Activated naive CD8-positive, alpha-beta T cell treated with anti-CD3 and anti-CD28 coated beads, Interleukin-2, amount 10 ng/mL, durations not matched to agents 7 days and 5 days (primary cell): ENCODE measurements at places on chromosomes 1 and 21.

DNA sequence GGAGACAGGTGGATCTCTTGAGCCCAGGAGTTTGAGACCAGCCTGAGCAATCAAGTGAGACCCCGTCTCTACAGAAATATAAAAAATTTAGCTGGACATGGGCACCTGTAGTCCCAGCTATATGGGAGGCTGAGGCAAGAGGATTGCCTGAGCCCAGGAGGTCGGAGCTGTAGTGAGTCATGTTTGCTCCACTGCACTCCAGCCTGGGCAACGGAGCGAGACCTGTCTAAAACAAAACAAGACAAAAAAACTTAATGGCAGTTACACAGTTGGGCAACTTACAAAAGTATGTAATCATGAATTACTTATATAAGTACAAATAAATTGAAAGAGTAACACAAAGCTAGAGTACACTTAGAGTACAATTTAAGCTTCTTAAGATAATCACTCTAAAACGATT lies 25.2 kb downstream of the RC3H1 start:
- H3K27ac ChIP-seq: no peak overlapping the region
- H3K4me1 ChIP-seq: peaks cover 7% of the 10 kb centered on the region
- no peaks in the 10 kb centered on the region for H3K27me3 ChIP-seq
- no peak for DNase-seq

DNA sequence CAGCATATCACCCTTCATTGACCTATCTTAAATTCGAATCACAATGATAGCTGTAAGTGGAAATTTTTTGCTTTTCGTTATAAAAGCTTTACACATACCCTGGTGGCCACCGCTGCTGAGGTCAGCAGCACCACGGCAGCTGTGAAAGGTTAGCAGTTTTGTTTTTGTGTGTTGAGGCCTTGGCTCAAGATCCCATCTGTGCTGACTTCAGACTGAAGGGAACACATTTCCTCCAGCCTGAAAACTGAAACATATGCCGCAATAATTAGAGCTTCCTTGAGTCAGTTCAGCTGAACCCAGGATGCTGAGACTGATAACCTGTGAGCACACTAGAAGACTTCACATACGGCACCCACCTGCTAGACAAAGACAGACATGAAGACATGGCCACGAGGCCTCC lies 103.0 kb downstream of the SMYD3 start:
- H3K27ac ChIP-seq: no peak overlapping the region
- H3K4me1 ChIP-seq: no peaks in the 10 kb centered on the region
- no peaks in the 10 kb centered on the region for H3K27me3 ChIP-seq
- DNase-seq: no peak
- no peak overlapping the region for H3K4me3 ChIP-seq

DNA sequence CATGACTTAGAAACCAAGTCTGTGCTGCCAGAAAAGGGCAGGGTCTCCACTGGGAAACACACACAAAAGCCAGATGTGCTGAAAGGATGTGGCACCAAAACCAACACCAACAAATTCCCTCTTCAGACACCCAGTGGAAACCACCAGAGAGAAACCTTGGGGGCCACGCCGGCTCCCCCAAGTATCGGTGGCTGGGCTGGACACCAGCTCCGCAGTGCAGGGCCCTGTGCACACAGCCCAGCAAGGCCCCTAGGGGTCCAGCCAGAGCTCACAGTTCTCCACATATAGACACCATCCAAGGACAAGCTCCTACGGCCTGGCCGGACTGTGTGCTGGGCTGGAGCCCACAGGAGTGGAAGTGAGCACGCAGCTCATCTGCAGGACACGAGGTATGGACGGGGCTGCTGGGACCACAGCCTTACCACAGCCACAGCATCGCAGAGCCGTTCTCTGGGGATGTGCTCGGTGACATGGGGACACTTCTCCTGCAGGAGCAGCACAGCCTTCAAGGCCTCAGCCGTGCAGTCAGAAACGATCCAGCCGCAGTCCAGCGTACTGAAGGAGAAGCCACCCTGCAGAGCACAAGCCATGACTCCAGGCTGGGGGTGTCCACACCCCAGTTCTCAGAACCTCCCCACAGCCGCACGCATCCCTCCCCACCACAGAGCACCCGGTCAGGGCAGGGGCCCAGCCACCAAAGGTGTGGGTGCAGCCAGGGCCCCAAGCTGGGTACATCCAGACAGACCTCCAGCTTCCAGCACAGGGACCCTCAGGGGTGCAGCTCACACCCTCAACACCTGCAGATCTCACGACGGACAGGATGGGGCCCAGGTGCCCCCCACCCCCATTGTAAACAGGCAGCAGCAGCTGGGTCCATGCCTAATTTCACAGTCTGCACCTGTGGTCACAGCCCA lies 21.3 kb downstream of the LSS start:
- H3K27me3 ChIP-seq: no peaks in the 10 kb centered on the region
- no peak overlapping the region for H3K4me3 ChIP-seq
- DNase-seq: peak; percentile 15
- peaks cover 6% of the 10 kb centered on the region for H3K36me3 ChIP-seq
- no peaks in the 10 kb centered on the region for H3K4me1 ChIP-seq
- H3K27ac ChIP-seq: no peak overlapping the region

GRCh38 chr1:228029281-228029680 lies 22.5 kb downstream of the WNT3A start:
- H3K36me3 ChIP-seq: no peaks in the 10 kb centered on the region
- no peak overlapping the region for H3K27ac ChIP-seq

DNA sequence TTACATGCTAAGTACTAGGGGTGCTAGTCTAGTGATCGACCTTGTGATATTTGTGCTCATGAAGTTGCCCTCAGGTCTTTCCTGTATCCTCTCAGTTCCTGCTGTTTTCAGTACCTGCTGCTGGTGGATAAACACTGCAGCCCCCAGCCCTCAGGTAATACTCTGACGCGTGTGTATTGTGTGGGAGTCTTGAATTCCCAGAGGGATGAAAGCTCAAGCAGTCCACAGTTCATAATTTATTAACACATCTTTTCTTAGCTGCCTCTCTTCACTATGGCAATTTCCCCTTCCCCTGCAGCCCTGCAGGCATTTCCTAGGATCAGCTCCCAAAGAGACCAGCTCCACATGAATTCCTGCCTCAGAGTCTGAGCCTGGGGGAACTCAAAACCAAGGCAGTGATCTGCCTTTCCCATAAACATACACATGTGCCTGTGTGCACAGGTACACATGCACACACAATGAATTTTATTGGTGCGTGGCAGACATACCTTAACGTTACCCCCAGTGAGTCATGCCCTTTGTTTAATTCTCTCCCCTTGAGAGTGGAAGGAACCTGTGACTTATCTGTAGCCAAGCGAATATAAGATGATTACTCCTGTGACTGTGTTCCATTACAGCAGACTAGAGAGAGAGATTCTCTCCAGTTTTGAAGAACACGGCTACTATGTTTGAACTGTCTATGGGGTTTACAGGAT lies 14.1 kb upstream of the HMGCS2 start:
- H3K27ac ChIP-seq: no peak overlapping the region
- peaks cover 35% of the 10 kb centered on the region for H3K27me3 ChIP-seq
- no peaks in the 10 kb centered on the region for H3K36me3 ChIP-seq
- peaks cover 15% of the 10 kb centered on the region for H3K4me1 ChIP-seq

GRCh38 chr1:203453016-203453415 lies 22.6 kb upstream of the PRELP start:
- H3K27me3 ChIP-seq: peaks cover 30% of the 10 kb centered on the region
- no peak overlapping the region for H3K4me3 ChIP-seq
- H3K36me3 ChIP-seq: no peaks in the 10 kb centered on the region
- no peak for DNase-seq

DNA sequence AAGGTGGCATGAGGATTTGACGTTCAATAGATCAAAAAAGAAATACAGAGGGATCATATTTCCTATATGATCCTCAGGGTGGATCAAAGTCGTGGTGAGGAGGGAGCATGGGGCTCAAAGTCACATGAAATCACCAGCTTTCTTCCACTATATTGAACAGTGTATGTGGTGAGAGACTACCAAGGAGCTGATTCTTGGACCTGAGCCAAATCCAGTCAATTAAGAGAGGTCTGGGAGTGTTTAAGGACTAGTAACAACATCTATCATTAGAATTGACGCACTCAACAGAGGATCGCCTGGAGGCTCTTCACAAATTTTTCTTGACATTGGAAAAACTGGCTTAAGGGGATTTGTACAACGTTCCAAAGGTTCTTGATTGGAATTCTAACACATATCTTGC lies 267.7 kb upstream of the PROX1 start:
- no peak overlapping the region for H3K27ac ChIP-seq
- H3K4me3 ChIP-seq: no peak overlapping the region
- H3K36me3 ChIP-seq: no peaks in the 10 kb centered on the region
- no peaks in the 10 kb centered on the region for H3K27me3 ChIP-seq

DNA sequence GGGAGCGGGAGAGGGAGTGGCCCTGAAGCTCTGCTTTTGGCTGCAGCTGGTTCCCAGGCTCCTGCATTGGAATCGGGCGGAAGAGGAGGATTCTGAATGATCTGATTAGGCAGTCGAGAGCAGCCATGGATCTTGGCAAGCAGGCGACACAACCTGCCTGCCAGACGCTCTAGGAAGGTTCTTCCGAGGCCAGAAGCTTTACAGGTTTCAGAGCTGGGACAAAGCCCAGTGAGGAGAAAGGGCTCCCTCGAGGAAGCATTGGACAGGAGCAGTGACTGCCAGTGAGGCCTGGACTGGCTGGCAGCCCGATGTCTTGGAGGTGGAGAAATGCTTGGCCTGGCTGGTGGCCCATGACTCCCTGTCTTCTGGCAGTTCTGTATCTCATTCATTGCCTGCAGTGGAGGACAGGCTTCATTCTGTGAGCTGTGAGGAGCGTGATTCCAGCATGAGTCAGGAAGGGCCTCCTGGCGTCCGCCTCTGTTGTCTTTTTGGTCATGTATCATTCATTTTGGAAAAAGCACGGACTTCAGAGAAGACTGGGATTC lies 132.7 kb upstream of the IPO9 start:
- no peak overlapping the region for H3K27ac ChIP-seq
- H3K4me3 ChIP-seq: no peak overlapping the region
- no peaks in the 10 kb centered on the region for H3K36me3 ChIP-seq
- no peaks in the 10 kb centered on the region for H3K4me1 ChIP-seq

DNA sequence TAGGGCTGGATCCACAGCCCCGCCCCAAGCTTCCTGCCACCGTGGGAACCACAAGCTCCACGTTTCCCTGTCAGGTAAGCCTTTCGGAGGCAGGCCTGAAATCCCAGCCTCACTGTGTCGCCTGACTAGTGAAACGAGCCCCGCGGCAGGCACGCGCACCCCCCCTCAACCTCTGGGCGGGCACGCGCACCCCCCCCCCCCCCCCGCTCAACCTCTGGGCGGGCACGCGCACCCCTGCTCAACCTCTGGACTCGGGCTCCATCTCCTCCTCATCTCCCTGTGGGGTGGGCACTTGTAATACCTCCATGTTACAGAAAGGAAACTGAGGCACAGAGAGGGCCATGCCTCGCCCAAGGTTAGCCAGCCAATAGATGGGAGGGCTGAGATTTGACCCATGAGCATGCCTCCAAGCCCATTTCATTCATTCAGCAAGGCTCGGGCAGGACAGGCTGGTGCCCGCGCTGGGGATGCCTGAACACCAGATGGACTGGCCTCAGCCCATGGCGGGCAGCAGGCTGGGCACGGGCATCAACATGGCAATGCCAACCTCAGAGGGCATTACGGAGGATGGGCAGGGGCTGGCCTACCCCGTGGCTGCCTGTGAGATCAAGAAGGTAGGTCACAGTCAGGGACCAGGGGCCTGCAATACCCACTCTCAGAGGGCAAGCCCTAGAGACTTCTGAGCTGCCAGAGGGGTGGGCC lies 4.7 kb downstream of the CFAP410 start:
- no peaks in the 10 kb centered on the region for H3K36me3 ChIP-seq
- no peaks in the 10 kb centered on the region for H3K4me1 ChIP-seq
- H3K4me3 ChIP-seq: no peak overlapping the region

GRCh38 chr1:23122796-23123195 lies 45.9 kb downstream of the LUZP1 start:
- H3K4me3 ChIP-seq: no peak overlapping the region
- H3K27me3 ChIP-seq: no peaks in the 10 kb centered on the region
- DNase-seq: no peak
- no peak overlapping the region for H3K27ac ChIP-seq
- peaks cover 36% of the 10 kb centered on the region for H3K4me1 ChIP-seq

- no peak for DNase-seq
- H3K27ac ChIP-seq: no peak overlapping the region
- peaks cover 36% of the 10 kb centered on the region for H3K36me3 ChIP-seq
- H3K4me3 ChIP-seq: no peak overlapping the region
- H3K4me1 ChIP-seq: peaks cover 18% of the 10 kb centered on the region
Observed at GRCh38 chr1:8416881-8417280, 99.0 kb downstream of the SLC45A1 start.

GRCh38 chr1:147336291-147336690 lies 93.8 kb downstream of the CHD1L start:
- no peaks in the 10 kb centered on the region for H3K36me3 ChIP-seq
- no peak for DNase-seq
- H3K4me3 ChIP-seq: no peak overlapping the region
- peaks cover 25% of the 10 kb centered on the region for H3K27me3 ChIP-seq
